ENCODE measurements at places on chromosomes 12 and 14.

GRCh38 chr12:43069768-43070221 is 480.2 kb upstream of the PRICKLE1 start:
- no peak for DNase-seq

DNA sequence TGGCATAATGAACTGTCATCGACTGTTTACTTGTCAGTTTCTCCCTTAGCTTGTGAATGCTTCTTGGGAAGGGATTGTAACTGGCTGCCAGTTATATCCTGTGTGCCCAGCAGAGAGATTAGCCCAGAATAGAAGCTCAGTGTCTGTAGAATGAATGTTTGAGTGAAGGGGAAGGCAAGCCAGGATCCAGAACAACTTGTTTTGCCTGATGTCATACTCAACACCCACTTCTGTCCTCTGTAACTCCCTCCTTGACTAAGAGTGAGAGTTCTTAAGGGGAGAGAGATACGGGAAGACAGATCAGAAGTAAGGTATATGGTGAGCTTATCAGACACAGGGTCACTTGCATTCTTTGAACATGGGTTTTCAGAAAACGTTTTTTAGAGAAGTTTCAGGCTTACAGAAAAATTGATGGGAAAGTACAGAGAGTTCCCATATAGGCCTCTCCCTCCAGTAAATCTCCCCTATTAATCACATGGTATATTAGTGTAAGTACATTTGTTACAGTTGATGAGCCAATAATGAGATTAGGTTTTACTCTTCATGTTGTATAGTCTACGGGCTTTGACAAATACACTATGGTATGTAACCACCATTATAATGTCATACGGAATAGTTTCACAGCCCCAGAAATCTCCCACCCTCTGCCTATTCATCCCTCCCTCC is 5.6 kb upstream of the SPPL3 start:
- DNase-seq: no peak

- DNase-seq: no peak
These were observed 6.6 kb downstream of the PTHLH start for GRCh38 chr12:27965966-27966365.

DNA sequence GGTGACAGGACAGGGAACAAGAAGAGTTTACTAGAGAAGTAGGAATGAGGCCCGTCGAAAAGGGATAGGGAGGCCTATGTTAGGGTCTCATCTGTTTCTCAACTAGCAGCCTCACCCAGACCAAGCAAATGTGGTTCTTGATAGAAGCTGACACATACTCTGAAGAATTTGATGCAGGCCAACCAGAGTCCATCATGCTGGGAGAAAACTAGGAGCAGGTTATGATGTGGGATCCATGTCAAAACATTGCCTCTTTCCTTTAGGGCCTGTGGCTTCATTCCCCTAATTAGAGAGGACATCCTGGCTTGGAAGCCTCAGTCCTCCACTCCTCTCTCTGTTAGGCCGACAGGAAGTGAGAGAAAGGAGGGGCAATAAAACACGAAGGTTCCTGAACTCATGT is 122.8 kb downstream of the NTF3 start:
- no peak for DNase-seq

DNA sequence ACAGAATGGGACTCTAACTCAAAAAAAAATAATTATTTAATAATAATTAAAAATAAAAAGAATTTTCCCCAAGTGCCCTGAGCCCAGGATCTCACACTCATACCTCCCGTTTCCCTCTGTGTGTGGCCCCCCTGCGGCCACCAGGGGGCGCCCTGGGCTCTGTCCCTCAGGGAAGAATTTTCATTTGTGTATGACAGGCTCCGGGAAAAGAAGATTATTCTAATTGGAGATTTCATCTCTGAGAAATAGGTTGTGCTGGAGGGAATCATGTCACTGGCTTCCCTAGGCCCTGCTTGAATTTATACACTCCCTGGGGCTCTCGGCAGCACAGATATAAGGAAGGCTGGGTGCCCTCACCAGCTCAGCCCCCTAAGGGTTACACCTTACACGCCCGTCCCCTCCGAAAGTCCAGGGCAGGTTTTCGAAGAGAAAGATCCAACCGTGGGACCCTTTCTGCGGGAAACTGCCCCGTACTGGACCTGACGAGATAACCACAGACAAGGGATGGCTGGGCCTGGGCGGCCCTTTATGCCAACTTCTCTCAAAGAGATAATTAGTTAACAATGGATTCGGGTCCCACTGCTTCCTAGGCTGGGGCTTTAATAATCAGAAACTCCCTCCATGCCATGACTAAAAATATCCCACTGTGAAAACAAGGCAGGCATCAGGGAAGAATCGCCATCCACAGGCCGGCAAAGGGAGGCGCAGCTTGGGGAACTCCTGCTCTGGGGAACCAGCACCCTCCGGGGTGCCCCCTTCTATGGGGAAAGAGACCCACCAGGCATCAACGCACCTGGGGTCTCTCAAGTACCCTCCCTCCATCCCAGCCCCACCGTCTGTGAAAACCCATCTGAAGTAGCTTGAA is 80.7 kb downstream of the KDM2B start:
- peak; percentile 80 for DNase-seq

GRCh38 chr12:1212526-1212925 is 221.5 kb downstream of the ERC1 start:
- no peak for DNase-seq

DNA sequence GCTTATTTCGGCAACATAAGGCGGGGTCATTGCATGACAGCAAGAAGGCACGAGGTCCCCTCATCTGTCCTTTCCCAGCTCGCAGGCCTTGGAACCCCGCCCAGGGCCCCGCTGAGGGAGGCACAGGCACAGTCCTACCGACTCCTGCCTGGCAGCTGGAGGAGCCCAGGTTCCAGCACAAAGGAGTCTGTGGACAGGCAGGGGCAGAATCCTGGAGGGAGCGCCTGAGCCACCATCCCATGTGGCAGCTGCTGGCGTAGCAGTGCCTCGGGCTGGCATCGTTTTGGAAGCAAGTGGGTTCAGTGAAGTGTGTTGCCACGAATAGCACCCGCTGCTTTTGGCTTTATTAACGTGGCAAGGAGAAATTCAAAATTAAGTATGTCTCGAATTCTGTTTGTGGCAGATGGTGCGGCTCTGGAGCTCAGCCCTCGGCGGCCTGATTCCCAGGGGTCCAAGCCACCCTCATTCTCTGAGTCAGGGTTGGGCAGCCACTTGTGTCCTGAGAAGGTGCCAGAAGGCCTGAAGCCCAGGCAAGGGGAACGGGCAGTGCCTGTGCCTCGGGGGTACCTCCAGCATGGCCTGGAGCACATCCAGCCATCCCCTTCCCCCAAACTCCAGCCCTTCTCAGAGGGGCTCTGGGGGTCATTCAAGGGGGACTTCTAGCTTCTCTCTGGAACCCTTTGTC is 35.9 kb downstream of the SLC8B1 start:
- DNase-seq: no peak

DNA sequence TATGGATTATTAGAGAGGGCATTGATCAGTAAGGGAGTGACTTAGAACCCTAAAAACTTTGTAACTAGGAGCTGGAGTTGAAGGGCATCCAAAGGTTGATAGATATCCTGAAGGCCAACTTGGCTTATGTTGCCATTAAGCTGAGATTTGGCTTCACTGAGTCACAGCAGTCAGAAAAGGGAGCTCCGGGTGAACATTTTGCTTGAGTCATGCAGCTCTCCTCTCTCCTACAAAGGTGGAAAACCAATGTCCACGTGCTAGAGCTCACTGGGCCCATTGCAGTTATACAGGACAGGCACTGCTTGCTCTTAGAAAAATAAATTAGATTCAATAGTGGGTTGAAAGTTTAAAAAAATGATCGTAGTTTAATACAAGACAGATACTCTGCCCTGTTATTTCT is 87.3 kb upstream of the LRIG3 start:
- DNase-seq: no peak

DNA sequence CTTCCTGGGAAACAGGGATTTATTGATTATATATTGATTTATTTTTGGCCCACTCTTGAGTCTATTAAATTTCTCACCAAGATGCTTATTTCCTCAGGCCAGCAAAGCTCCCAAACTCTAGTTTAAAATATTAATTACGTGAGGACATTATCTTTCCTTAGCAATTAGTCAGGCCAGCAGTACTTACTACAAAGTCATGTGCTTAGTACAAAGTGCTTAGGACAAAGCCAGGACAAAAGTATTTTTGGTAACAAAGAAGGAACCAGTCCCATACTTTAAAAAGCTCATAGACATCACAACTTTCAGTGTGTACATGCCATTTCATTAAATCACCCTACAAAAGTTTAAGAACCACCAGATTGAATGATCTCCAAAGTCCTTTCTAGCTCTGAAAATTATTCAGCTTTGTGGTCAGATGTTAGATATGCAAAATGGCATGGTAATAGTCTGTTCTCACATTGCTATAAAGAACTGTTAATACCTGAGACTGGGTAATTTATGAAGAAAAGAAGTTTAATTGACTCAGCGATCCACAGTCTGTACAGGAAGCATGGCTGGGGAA is 94.7 kb upstream of the PWP1 start:
- DNase-seq: no peak

DNA sequence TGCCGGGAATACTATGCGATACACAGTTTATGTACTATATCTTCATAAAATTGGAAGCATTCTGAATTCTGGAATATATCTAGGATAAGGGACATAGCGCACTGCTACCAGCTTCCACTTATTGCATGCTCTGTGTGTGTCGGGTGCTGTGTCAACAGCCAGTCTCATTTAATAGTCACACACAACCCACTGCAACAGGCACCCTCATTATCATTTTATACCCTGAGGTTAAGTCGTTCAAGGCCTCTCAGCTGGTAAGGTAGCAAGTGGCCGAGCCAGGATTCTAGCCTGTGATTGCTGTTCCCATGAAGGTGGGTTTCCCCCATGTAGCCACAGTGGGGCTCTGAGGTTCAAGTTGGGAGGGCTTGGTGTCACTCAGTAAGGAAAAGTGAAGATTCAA is 7.0 kb downstream of the PPP1R1A start:
- no peak for DNase-seq

Data from natural killer cell treated with Interleukin-12 subunit alpha and Interleukin-12 subunit beta and Interleukin-15 and Interleukin-18, amount 100 ng/mL, for 72 hours (primary cell).